ENCODE measurements at places on chromosomes 6 and 20.

DNA sequence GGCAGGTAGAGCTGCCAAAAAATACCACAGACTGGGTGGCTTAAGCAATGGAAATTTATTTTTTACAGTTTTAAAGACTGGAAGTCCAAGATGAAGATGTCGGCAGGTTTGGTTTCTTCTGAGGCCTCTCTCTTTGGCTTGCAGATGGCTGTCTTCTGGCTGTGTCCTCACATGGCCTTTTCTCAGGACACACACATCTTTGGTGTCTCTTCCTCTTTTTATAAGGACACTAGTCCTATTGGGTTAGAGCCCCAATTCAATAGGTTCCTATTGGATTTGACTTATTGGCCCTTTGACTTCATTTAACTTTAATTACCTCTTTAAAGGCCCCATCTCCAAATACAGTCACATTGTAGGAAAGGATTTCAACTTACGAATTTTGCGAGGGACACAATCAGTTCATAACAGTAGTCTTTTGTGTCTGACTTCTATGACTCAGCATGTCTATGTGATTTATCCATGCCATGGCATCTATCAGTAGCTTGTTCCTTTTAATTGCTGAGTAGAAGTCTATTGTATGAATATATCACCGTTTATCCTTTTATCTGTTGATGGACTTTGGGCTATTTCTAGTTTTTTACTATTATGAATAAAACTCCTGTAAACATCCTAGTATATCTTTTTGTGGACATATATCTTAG lies 11.0 kb upstream of the TCP11 start:
- DNase-seq = no peak

GRCh38 chr20:61125546-61126180 lies 126.4 kb upstream of the CDH4 start:
- DNase-seq = no peak

GRCh38 chr20:61810066-61810737 lies 255.5 kb downstream of the TAF4 start:
- DNase-seq = no peak

DNA sequence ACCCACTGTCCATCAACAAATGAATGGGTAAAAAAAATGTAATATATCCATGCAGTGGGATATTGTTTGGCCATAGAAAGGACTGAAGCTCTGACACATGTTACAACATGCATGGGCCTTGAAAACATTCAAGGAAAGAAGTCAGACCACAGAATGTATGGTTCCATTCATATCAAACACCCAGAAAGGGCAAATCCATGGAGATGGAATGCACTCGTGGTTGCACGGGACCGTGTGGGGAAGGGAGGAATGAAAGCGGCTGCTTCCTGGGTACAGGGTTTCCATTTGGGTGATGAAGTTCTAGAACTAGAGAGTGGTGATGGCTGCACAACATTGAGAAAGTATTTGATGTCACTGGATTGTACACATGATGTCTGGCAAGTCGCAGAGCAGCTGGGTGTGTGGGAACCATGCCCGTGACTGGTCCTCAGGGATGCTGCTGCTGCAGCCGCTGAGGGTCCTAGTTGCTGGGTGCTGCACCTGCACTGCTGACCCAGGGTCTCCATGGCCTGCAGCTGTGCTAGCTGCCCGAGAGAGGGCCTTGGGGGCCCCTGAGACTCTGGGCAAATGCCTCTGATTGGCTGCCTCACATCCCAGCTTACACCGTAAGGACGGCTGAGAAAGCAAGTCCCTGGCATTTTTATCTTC lies 220.3 kb downstream of the NRN1 start:
- no peak for DNase-seq

DNA sequence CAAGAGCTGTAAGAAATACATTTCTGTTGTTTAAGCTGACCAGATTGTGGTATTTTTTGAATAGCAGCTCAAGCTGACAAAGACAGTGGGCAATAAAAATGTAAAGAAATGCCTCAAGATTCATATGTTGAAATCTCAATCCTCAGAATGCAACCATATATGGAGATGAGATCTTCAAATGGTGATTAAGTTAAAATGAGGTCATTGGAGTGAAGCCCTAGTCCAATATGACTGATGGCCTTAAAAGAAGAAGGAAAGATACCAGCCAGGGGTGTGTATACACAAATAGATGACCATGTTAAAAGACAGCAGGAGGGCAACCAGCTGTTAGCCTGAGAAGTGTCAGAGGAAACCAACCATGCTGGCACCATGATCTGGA lies 7.1 kb upstream of the DDO start:
- no peak for DNase-seq

DNA sequence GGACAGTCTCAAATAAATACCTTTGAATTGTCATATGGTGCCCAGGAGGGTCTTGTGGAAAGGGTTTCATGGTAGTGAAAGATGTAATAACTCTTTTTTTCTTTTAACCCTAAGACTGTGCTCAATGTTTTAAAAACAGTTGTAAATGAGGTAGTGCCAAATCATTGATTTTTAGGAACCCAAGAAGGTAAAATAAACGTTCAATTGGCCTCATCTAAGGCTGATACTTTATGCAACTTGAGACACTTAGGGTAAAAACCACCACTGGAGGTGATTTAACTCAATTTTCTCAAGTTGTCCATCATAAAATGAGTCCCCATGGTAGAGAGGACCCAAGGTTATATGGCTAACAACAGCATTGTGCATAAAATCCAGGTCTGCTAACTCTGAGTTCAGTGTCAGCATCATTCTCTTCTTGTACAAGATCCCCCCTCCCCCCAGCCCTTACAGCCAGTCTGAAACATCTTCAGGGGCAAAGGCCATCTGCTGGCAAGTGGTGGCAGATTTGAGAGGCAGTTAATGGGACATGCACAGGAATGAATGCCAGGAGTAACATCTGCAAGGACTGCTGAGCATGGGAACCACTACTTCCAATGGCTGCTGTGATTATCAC lies 244.4 kb downstream of the GMPR start:
- DNase-seq = no peak

GRCh38 chr20:40654876-40655275 lies 34.2 kb downstream of the MAFB start:
- DNase-seq = no peak

Data from right forelimb (tissue), 1 donor.